Effector CD4-positive, alpha-beta T cell (primary cell): ENCODE measurements at places on chromosomes 1 and 21.

DNA sequence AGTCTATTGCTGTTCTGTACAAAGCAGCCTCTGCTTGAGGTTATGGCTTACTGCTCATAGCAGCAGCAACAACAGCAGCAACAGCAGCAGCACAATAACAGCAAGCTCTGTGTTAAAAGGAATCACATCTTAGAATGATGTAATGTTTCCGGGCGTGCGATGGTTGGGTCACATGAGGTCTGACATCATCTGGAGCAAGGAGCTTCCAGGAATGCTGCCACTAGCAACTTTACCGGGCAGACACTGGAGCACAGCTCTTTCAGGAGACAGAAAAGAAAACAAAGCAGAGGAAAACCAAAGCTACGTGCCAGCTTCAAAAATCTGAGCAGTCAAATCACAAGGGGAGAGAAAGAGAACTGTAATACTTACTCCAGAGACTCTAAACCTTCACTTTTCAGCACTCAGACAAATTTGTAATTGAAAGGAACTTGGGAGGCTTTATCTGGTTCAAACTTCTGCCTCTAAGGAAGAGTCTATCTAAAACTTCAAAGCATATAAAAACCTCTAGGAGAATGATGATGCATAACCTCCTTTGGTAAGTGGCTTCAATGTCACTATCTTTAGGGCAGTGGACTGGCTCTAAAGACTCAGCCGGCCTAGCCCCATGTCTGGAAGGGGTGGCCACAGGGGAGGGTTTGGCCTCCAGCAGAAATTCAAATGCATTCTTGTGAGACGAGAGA is 28.3 kb upstream of the RAB3GAP2 start:
- DNase-seq, result no peak

- no peak for DNase-seq
Observed at GRCh38 chr1:104488296-104489015, 738.8 kb downstream of the AMY1C start.

DNA sequence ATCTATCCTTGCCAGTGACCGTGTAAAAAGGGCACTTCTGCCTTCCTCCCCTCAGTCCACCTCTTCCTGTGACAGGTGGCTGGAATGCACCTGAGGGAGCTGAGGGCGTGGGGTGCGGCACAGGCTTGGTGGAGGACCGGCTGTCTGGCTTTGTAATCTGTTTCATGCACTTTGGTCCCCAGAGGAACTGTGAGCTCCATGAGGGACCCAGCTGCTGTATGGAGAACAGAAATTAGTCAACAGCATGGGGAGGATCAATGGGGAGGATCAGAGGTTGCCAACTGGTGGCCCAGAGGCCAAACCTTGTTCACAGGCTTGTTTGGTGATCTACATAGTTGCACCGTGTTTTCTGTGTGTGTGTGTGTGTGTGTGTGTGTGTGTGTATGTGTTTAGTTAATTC is 19.0 kb upstream of the LUZP1 start:
- no peak for DNase-seq

DNA sequence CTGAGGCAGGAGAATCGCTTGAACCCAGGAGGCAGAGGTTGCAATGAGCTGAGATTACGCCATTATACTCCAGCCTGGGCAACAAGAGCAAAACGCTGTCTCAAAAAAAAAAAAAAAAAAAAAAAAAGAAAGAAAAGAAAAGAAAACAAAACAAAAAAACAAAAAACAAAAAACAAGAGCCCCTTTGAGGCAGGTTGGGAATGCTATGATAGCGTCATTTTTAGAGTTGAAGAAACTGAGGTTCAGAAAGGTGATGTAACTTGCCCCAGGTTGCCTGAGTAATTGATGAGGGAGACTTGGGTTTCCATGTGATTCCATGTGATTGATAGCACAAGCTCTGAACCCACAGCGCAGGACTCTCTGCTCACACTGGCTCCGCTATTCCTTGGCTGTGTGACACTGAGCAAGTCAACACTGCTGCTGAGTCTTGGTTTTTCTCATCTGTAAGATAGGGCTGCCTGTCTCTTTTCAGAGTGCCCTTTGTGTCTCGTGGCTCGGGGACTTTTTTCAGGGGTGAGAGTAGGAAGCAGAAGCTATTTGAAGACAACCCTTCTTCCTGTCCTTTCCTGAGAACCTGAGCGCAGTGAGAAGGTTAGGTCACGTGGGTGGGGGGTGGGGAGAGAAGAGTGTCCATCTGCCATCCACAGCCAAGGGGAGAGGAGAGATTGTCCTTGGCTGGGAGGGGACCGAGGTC is 2.5 kb downstream of the CNR2 start:
- DNase-seq, result no peak

GRCh38 chr1:219834314-219834917 is 93.9 kb downstream of the SLC30A10 start:
- no peak for DNase-seq

GRCh38 chr1:150528196-150528595 is 12.6 kb downstream of the FALEC start:
- DNase-seq, result no peak

DNA sequence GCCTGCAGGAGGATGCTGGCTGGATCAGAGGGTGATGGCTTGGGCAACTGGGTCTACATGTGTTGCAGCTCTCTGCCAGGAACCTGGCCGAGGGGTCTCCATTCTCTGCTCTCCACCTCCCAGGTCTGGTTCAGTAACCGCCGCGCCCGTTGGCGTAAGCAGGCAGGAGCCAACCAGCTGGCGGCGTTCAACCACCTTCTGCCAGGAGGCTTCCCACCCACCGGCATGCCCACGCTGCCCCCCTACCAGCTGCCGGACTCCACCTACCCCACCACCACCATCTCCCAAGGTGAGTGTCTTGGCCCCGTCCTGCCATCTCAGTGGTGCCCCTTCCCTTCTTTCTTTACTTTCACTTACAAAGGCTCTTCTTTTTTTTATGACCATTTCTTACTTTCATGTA is 69.9 kb downstream of the PAX7 start:
- DNase-seq, result no peak

DNA sequence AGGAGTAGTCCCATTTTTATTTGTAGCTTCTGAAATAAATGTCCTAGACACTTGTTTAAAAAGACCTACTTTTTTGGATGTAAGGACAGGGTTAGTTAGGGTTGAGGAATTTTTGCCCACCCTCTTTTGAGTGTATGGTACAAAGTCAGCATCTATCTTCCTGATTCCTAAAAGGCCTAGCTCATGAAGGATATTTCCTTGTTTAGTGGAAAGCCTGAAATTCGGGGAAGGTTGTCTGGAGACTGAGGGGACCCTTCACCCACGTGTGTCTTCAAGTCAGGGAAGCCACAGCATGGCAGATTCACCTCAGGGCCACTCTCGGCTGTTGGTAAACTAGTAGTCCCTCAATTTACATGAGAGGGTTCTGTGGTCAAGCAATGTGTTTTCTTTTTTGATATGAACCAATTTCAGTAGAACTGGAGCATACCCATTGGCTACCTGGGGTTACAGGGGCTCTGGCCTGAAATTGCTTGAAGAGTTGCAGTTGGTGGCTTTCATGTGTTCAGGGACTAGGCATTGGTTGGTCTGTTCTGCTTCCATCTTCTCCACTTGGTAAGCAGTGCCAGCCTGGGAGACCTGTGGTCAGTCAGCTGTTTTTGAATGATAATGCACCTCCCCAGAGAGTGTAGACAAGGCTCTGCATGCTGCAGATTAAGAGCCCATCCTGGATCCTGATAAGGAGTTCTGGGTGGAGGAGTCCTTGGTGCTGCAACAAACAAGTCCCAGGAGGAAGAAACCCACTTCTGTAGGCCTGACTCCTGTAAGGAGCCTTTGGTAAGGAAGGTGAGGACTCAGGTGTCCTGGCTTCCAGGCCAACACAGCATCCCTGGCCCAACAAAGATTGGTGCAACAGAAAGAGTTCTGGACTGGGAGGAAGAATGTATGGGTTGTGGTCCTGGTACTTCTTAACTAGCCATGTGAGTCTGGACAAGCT is 6.3 kb downstream of the BTG2 start:
- DNase-seq, result no peak

DNA sequence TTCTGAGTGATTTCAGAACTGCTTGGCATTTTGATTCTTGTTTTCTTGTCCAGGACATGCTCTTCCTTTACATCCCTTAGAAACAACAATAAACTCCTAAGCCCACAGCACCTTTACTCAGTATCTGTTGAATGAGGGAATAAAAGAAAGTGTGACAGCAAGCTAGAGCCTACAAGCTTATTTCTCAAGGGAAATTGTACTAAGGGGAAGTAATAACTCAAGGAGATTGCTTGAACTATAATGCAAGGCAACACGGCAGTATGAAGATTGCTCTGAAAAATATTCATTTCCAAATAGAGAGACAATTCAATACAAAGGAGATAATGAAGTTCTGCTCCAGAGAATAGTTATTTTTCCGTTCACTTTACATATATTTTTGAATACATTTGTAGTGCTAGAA is 6.5 kb downstream of the OR6P1 start:
- DNase-seq, result no peak

GRCh38 chr1:234545517-234546386 is 64.2 kb downstream of the IRF2BP2 start:
- DNase-seq, result no peak

GRCh38 chr1:53048960-53049573 is 12.9 kb upstream of the PODN start:
- no peak for DNase-seq

GRCh38 chr1:63843010-63843409 is 69.2 kb downstream of the ROR1 start:
- DNase-seq, result no peak

- DNase-seq, result no peak
Observed at GRCh38 chr1:87064309-87064708, 149.9 kb downstream of the HS2ST1 start.

DNA sequence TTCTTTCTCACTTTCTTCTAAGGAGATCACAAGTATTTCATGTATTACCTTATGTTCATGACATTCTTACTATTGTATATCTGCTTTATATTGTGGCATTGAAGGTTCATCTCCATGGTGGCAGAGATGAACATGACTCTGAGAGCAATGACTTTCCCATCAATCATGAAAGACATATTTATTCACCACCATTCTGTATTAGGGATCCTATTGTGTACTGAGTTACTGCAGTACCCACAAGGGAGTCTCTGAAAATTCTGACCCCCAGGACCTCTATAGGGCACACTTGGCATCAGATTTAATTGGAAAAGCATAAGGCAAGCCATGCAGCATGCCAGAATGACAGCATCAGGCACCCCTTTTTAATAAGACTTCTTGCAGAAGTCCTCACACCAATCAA is 21.9 kb upstream of the C21orf91 start:
- DNase-seq, result no peak

DNA sequence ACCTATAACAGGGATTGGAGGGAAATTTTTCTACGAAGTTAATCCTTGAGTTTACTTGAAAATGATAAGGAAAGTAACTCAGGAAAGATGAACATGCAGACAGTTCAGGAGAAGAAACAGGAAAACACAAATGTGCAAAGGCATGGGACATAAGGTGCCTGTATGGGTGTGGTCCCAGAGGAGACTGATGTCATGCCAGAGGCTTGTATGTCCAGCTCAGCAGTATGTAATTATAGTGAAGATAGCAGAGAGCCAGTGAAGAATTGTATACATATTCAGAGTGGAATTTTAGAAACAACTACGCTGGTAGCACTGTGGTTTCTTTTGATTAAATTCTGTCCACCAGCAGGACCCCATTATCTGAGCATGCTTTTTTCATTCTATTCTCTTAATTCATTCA is 179.5 kb downstream of the LRRC7 start:
- no peak for DNase-seq

- no peak for DNase-seq
Observed at GRCh38 chr21:38333301-38334272, 76.8 kb downstream of the KCNJ15 start.

DNA sequence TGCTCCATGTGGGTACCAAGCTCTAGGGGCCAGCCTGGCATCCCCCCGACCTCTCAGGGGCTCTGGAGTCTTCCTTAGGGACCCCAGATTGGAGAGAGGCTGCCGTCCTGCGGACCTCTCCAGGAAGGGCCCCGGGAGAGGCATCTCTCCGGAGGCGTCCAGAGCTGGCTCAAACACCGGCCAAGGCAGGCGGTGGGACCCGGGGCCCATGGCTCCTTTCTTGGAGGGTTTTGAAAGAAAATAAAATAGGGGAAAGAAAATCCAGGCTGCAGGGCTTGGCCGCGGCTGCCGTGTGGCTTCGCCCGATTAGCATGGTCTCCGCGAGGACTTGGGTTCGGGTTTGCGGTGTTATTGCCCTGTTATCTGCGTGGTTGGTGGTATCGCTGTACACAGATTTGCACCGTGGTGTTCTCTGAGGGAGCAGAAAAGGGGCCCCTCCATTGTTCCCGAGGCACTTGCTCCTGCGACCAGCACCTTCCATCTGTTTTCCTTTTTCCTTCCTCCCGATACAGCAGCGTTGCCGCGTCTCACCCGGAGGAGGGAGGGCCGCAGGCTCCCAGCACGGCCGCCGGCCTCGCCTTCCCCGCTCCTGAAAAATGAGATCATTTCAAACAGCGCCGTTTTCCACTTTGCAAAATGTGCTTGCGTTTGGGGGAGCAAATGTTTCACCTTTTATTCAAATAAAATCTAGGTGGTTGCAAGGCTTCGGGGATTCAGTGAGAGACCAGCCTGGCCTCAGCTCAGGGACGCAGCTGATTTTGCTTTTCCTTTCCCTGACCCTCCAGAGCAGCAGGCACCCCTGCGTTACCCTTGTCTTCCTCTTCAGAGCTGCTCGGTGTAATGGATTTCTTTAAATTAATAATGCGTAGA is 86.3 kb downstream of the PRDM16 start:
- no peak for DNase-seq

GRCh38 chr21:42859891-42860230 is 19.5 kb downstream of the WDR4 start:
- no peak for DNase-seq

GRCh38 chr1:90841473-90841872 is 124.4 kb upstream of the BARHL2 start:
- DNase-seq, result no peak

DNA sequence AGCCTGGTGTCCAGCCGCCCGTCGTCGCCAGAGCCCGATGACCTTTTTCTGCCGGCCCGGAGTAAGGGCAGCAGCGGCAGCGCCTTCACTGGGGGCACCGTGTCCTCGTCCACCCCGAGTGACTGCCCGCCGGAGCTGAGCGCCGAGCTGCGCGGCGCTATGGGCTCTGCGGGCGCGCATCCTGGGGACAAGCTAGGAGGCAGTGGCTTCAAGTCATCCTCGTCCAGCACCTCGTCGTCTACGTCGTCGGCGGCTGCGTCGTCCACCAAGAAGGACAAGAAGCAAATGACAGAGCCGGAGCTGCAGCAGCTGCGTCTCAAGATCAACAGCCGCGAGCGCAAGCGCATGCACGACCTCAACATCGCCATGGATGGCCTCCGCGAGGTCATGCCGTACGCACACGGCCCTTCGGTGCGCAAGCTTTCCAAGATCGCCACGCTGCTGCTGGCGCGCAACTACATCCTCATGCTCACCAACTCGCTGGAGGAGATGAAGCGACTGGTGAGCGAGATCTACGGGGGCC is 1.2 kb downstream of the OLIG2 start:
- no peak for DNase-seq

DNA sequence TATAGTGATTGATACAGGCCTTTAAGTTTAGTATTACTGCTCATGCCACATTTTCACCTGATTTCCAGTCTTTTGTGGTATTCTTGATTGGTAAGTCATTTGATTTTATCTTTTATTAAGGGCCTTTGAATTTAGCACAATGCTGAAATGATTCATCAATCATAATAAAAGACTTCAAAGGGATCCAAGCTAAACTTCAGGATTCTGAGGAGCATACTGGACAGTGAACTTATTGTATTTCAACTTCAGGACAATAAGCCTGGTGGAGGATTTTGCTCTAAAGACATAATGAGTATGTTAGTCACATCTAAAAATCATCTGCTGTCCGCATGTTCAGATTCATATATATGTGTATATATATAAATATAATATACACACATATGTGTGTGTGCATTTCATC is 233.3 kb downstream of the SETD4 start:
- no peak for DNase-seq

GRCh38 chr1:231738554-231738953 is 112.0 kb downstream of the DISC1 start:
- DNase-seq, result no peak

GRCh38 chr1:34847094-34847493 is 12.5 kb downstream of the SMIM12 start:
- no peak for DNase-seq
